ENCODE measurements at places on chromosomes 7 and 10.

DNA sequence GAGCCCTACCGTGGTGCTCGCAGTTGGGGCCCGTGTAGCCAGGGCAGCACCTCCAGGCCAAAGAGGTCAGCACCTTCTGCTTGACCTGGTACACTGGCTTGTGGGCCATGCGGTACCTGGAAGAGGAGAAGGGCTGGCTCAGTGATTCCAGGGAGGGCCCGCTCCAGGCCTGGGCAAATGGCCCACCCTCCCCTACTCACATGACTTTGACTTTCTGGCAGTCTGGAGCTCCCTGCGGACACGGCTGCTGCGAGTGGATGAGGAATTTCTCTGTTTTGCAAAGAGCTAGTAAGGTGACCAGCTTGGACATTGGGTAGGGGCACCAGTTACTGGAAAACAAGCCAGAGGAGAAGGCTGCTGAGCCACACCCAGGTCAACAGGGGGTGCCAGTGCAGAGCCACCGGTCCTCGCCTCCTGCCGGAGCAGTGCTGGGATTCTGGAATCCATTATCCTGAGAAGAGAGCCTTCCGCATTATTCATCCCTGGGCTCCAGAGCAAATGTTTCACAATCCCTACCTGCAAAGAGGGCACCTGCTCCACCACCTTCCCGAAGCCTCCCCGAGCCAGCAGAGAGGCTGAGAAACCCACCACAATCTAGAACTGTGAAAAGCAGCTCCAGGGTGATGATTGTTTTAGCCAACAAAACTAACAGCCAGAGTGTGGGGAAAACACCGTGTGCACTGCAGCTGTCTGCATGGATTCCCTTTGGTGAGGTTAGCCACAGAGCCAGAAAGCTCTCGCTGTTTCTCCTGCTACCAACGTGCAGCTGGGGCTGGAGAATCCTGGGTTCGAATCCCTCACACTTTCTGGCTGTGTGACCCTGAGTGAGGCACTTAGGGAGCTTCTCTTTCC lies 11.8 kb downstream of the MMRN2 start:
- DNase-seq = peak; percentile 34

DNA sequence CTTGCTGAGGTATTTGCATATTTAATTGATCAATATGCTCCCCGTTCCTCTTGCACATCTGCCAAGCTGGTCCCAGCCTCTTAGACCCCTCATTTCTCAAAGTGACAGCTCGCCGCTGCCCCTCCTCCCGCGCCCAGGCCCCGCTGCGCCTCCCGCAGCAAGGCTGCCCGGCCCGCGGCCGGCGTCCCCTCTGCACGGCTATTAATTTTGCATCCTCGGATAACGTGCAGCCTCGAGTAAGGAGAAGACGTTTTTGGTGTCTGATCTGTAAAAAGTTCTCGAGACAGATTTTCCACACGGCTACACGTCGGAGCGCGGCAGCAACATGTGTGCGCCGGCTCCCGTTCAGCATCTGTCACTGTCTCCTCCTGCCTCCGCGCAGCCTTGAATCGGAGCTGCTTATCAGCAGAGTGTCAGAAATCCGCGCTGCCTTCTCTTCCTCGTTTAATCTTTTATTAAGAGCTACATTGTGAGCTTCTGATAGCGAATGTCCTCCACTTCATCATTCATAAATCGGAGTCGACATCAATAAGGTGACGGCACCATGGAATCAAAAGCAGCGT lies 65.3 kb downstream of the EBF3 start:
- no peak for DNase-seq

GRCh38 chr10:79417266-79417665 lies 28.2 kb downstream of the ZCCHC24 start:
- DNase-seq = no peak

DNA sequence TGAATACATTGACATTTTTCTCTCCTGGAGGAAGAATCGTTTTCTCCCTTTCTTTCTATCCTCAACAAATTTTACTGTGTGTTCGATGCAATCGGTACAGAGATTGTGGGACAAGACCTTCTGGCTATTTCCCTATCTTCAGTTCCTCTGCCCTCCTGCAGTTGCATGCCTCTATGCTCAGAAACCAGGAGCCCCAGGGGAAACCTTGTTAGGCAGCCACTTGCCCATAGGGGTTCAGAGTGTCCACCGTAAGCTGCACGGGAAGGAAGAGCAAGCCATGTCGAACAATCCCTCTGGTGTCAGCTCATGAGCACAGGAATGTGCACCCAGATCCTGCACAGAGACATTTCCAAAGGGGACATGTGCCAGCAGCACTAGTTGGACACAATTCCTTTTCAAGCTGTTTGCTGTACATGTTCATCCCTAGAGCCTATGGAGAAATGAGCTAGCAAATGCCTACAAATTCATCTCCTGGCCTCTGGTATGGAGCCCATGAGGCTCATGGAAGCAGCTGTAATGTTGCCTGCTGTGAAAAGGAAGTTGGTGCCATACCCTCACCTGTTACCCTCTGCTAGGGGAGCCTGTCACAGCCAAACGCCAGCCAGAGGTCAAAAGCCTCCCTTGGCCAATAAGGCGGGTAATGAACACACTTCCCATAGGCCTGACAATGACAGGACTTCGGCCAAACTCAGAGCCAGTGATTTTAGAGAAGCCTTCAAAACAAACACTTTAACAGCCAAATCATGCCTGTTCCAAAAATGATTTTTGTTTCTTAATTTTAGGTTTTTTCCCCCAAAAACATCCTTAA lies 35.9 kb upstream of the ASAH2 start:
- no peak for DNase-seq

Data from activated CD8-positive, alpha-beta memory T cell treated with anti-CD3 and anti-CD28 coated beads, Interleukin-2, amount 50 U/mL, for 48 hours (primary cell).